ENCODE measurements at places on chromosomes 4 and X.

GRCh38 chr4:57110640-57111511 is 691 bp upstream of the IGFBP7 start:
- DNase-seq: peak; percentile 23

GRCh38 chrX:69060631-69061408 is 104.4 kb downstream of the PJA1 start:
- DNase-seq: no peak

- DNase-seq: peak; percentile 56
Measured at GRCh38 chr4:42280327-42281095, 116.8 kb upstream of the SHISA3 start.

DNA sequence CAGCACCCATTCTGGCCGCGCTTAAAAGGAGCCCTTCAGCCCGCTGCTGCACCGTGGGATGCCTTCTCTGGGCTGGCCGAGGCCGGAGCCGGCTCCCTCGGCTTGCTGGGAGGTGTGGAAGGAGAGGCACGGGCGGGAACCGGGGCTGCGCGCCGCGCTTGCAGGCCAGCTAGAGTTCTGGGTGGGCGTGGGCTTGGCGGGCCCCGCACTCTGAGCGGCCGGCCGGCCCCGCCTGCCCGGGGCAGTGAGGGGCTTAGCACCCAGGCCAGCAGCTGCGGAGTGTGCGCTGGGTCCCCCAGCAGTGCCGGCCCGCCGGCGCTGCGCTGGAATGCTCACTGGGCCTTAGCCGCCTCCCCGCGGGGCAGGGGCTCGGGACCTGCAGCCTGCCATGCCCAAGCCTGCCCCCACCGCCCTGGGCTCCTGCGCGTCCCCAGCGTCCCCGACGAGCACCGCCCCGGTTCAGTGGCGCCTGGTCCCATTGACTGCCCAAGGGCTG is 111.3 kb downstream of the PCDH18 start:
- no peak for DNase-seq

- peak; percentile 40 for DNase-seq
Measured at GRCh38 chr4:128812442-128813235, 3.1 kb downstream of the JADE1 start.

Data from GM10248 (cell line).